ENCODE measurements at places on chromosomes 7 and 10.

GRCh38 chr7:81715984-81716588, 53.8 kb downstream of the HGF start:
- DNase-seq = no peak

DNA sequence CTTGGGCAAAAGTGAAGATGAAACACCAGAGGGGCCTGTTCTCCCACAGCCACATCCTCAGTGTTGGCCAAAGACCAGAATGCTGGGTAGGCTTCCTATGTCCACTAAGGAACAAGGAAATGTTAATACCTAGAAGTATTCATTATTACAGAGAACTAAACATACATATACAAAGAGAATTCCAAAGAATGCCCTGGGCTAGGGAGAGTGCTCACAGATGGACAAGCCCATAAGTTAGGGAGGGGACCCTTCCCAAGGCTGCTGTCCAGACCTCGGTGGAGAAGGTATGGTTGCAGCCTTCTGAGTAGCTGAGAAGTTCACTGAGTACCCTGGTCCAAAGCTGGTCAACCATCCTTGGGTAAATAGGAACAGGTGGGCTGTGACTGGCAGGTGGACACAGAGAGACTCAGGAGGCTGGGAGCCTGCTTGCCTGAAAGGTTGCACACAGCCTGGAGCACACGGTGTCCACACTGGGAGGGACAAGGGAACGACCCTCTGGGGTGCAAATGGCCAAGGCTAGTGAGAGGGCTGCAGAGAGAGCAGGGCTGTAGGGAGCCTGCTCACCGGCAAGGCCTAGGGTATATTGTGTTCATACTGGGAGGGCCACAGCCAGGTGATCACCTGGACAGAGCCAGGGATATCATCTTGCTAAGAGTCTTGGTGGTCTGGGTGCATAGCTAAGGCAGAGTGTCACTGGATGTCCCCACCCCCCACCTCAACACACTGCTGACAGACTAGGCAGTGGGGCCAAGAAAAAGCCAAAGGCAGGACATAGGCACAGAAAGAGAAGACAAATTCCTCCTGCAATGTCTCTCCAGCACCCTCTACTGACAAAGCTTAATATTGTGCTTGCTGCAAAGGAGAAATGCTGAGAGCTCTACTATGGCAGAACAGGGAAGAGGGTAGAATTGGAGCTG, 40.3 kb downstream of the CPVL start:
- DNase-seq = peak; percentile 26

- peak; percentile 62 for DNase-seq
Observed at GRCh38 chr7:26376175-26376917, 84.7 kb downstream of the SNX10 start.

- DNase-seq = no peak
Observed at GRCh38 chr7:92058040-92058439, 76.2 kb downstream of the CYP51A1 start.

- DNase-seq = peak; percentile 65
Observed at GRCh38 chr7:117212969-117213877, 109.6 kb downstream of the WNT2 start.

DNA sequence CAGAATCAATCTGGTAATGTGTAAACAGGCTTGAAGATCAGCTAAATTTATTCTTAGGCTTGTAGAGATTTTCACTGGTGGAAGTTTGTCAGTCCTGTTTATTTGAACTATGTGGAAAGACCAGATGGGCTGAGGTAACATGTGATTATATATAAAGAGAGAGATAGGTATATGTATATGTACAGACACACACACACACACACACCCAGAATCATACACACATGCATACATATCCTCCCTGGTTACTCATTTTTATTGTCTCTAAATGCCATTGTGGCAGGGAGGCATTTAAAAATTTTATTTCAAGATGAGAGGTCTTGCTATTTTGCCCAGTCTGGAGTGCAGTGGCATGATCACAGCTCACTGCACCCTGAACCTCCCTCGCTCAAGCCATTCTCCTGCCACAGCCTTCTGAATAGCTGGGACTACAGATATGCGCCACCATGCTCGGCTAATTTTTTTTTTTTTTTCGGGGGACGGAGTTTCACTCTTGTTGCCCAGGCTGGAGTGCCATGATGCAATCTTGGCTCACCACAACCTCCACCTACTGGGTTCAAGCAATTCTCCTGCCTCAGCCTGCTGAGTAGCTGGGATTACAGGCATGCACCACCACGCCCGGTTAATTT, 78.1 kb upstream of the CYTH3 start:
- no peak for DNase-seq

GRCh38 chr7:50418086-50418515, 32.0 kb downstream of the FIGNL1 start:
- peak; percentile 85 for DNase-seq

DNA sequence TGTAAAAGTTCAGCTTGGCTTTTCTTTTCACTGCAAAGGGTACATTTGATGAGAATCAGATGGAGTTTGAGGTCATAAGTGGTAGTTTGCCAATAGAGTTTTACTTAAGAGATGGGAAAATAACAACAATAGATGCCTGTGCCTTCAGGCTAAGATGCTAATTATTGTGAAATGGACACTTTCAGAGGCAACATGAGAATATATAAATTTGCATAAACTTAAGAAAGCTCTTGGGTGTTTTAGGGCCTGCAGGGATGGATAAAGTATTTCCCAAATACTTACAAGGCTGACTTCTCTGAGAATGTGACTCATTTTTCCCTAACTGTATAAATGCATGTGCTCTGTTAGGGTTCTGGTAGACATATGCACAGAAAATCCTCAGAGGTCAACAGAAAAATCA, 200.3 kb upstream of the SVIL start:
- DNase-seq = no peak

DNA sequence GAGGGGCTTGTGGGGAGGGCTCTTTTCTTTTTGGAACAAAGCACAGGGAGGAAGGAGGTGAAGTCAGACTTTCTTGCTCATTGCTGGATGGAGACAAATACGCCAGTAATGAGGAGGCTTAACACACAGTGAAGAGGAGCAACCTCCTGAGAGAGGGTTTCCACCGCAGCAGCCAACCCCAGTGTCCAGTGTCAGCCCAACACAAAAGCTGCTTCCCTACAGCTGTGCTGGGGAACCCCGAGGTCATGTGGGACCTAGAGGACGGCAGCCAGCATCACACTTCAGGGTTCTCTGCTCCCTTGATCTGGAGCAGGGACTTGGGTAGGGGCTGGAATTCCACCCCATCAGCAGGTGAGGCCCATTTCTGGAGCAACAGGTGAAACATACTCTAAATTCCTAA, 7.7 kb downstream of the BLNK start:
- no peak for DNase-seq

DNA sequence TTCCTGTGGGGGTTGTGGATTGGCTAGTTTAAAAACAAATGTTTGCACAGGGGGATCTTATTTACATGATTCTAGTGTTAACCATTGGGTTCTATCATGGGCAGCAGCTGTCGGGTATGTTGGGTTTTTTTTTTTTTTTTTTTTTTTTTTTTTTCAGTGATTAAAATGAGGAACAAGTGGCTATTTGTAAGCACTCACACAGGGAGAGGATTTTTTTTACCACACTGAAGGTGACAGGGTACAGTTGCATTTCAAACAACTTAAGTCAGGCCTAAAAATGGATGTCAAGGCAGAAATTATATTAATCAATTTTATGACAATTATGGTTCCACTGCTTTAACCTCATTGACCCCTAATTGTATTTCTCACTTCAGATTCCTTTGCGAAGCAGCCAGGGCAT, 92.8 kb downstream of the CD36 start:
- no peak for DNase-seq

DNA sequence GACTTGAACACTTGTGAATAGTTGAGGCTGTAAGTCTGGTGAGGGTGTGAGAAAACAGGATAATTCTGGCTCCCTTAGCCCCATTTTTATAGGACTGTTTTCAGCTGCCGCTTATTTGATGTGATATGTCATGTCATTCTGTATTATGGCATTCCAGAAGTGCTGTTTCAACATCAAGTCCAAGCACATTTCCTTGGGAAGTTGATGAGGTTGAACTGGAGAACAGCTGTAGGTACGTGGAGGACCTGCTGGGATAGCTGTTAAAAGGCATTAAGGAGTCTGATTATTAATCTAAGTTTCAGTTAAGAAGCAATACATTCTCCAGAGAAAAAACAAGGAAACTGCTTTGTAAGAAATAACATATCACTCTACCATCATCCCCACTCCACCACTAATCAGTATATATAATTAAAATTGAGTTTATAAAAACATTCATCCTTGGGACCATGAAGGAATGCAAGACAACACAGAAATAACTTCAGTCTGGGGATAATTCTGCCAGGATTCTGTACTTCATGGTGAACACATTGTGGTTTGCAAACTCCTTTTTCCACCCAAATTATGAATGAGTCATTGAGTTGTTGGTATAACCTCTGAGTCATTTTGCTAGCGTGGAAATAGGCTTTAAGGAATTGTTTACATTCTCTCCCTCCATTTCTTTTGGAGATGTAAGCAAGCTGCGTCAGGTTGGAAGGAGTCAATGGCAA, 39.9 kb upstream of the TMEM229A start:
- no peak for DNase-seq

DNA sequence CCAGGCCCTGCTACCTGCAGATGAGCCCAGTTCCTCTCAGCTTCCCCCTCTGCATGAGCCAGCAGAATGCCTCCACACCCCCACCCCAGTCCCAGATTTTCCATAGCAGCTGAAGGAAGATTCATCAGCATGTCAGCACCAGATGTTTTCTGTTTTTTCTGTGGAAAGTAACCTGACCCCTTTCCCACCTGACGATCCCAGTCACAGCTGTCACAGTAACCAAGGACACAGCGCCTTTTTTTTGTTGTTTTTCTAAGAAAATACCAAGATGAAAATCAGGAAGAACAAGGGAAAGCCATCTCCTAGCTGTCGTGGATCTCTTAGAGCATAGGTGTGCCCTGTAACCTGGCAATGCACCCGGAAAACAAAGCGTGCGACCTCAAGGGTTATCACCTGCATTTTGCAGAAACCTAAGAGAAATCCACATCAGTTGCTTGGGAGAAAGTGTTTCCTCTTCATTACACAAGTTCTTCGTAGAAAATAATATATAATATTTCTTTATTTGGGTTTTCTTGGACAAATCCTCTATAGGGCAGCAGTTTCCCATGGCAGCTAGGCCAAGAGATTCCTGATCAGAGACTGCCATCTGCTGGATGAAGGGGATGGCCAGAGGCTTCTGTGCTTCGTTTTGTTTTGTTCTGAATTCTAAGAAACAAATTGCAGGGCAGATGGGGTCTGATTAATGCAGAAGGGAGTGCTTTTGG, 401.9 kb downstream of the TNS3 start:
- no peak for DNase-seq

DNA sequence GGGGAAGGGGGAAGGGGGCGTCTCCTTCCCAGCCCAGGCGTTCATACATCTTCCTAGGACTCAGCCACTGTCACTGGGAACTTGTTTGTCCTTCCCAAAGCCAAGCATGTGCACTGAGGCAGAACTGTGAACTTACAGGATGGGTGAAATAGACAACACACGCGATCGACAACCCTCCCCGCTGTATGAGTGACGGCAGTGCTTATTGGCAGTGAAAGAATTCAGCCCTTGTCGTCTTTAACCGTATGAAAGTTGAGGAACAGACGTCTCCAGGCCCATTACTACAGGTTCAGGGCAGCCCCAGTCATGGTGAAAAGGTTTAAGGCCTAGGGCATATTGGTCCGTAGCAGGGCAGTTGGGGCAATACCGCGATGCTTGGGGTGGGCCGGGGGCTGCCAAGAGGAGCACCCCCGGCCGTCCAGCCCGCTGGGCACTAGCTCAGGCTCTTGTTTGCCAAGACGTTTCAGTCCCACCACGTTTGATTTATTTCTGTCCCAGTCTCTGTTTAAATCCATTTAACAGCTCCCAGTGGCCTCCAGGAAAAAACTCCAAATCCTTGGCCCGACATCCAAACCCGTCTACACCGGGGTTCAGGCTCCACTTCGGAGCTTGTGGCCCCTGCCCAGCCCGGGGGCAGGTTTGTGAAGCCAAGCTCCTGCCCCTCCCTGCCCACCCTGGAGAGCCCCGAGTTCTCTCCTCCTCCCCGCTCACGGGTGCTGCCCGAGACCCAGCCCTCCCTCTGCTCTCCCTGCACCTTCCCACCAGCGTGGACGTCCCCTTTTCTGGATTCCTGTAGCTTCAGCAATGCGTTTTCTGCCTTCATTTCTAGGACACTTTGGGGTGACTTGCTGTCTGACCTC, 159.8 kb downstream of the DNAJB6 start:
- peak; percentile 17 for DNase-seq

DNA sequence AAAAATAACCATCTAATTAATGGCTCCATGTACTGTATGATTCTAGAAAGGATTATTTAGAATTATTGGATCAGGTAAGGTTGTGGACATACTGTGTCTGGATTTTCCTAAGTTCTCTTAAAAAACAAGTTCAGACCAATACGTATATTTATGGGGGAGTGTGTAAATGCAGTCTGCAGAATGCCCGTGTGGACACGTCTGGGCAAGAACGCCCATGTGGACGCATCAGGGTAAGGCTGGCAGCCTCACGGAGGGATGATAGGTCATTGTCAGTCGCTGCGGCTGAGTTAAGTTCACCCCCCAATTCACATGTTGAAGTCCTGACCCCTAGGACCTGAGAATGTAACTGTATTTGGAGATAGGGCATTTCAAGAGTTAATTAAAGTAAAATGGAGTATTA, 160.0 kb upstream of the SHH start:
- DNase-seq = no peak

DNA sequence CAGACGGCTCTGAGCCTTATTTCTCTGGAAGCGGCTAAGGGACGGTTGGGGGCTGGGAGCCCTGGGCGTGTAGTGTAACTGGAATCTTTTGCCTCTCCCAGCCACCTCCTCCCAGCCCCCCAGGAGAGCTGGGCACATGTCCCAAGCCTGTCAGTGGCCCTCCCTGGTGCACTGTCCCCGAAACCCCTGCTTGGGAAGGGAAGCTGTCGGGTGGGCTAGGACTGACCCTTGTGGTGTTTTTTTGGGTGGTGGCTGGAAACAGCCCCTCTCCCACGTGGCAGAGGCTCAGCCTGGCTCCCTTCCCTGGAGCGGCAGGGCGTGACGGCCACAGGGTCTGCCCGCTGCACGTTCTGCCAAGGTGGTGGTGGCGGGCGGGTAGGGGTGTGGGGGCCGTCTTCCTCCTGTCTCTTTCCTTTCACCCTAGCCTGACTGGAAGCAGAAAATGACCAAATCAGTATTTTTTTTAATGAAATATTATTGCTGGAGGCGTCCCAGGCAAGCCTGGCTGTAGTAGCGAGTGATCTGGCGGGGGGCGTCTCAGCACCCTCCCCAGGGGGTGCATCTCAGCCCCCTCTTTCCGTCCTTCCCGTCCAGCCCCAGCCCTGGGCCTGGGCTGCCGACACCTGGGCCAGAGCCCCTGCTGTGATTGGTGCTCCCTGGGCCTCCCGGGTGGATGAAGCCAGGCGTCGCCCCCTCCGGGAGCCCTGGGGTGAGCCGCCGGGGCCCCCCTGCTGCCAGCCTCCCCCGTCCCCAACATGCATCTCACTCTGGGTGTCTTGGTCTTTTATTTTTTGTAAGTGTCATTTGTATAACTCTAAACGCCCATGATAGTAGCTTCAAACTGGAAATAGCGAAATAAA, 175.5 kb downstream of the RNF216 start:
- DNase-seq = no peak

DNA sequence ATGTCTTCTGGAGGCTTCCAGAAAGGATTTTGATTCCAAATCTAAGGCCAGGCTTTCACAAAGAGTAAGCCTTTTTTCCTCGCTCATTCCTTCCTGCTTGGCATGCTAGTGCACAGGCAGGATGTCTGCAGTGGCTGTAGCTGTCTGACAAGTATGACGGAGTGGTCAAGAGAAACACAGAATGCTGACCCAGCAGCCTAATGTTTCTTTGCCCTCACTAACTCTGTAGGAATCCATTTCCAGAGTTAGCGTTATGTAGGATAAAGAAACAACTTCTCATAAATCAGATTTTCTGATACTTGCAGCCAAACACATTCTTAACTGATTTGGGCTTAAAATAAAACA, 190.8 kb upstream of the AGK start:
- no peak for DNase-seq

- no peak for DNase-seq
Observed at GRCh38 chr7:28768577-28769147, 189.5 kb downstream of the TRIL start.

Data from activated T-cell treated with anti-CD3 and anti-CD28 coated beads, Interleukin-2, amount 50 U/mL, for 48 hours (primary cell).